GM06990 (cell line): ENCODE measurements at places on chromosomes 6 and 20.

GRCh38 chr20:1467082-1467354 is 369 bp upstream of the NSFL1C start:
- no peak for DNase-seq

GRCh38 chr6:88983532-88983931 is 20.1 kb upstream of the RNGTT start:
- no peak for DNase-seq

- DNase-seq: no peak
Measured at GRCh38 chr20:25544311-25544710, 41.0 kb downstream of the NINL start.

GRCh38 chr6:167294651-167295494 is 3.8 kb downstream of the UNC93A start:
- DNase-seq: no peak

DNA sequence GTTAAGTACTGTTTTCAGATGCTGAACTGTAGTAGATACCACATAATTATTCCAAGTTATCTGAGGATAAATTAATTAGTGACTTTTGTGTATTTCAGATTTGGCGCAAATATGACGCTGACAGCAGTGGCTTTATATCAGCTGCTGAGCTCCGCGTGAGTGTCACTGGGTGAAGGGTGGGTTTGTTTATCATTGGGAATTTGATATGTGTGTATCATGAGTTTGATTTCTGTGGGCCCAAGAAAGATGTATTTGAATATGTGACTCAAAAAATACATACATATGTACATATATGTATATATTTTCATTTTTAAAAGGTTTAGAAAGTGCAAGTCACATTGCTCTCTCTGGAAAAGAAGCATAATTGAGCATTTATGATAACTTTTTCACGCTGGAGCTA is 17.4 kb downstream of the SCGN start:
- no peak for DNase-seq

- DNase-seq: no peak
Measured at GRCh38 chr6:149846321-149846720, 17.8 kb downstream of the LRP11 start.

DNA sequence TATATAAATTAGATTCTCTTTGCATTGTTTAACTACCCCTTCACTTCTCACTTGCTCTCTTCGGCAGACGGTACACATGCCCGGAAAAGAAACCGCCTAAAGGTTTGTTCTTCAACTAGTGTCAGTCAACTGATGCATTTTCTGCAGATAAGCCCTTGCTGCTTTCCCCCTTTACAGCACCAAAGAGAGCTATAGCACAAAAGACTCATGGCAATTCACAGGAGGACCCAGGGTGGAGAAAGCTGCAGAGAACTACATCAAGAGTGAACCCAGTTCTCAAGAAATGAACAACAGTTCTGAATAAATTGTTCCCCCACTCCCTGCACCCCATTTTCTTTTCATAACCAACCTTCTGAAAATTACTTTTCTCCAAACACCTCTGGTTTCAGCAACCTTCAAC is 8.9 kb downstream of the CD164 start:
- DNase-seq: no peak

- peak; percentile 86 for DNase-seq
Measured at GRCh38 chr6:142944124-142945048, 590 bp downstream of the HIVEP2 start.

DNA sequence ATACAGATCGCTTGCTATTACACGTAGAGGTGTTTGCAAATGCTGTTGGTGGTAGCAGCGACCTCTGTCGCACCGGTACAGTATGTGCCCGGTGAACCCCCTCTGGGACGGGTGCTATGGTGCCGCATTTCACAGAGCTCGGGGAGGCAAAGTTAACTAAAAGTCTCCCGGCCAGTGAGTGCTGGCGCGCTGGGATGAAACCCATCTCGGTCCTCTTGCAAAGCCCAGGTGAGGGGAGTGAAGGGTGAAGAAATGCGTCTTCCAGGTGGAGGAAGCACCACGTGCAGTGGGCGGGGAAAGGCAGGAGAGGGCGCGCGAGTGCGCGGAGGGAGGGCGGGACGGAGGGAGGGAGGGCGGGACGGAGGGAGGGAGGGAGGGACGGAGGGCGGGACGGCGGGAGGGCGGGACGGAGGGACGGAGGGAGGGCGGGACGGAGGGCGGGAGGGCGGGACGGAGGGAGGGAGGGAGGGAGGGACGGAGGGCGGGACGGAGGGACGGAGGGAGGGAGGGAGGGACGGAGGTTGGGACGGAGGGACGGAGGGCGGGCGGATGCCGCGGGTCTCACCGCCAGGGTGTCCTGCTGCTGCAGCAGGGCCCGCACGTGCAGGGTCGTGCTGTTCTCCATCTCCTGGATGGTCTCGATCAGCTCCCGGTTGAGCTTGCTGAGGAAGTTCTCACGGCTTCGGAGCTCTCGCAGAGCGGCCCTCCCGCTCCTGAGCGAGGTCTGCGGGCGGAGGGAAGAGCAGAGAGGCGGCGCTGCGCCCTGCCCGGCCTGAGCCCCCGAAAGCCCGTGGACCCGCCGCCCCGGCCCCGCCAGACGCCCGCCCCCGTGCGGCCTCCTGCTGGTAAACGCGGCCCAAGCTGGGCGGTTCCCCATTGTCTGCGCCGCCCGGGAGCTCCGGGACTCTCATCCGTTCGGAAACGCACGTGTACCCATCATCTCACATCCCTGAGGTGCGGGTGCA is 11.7 kb downstream of the C20orf96 start:
- no peak for DNase-seq

DNA sequence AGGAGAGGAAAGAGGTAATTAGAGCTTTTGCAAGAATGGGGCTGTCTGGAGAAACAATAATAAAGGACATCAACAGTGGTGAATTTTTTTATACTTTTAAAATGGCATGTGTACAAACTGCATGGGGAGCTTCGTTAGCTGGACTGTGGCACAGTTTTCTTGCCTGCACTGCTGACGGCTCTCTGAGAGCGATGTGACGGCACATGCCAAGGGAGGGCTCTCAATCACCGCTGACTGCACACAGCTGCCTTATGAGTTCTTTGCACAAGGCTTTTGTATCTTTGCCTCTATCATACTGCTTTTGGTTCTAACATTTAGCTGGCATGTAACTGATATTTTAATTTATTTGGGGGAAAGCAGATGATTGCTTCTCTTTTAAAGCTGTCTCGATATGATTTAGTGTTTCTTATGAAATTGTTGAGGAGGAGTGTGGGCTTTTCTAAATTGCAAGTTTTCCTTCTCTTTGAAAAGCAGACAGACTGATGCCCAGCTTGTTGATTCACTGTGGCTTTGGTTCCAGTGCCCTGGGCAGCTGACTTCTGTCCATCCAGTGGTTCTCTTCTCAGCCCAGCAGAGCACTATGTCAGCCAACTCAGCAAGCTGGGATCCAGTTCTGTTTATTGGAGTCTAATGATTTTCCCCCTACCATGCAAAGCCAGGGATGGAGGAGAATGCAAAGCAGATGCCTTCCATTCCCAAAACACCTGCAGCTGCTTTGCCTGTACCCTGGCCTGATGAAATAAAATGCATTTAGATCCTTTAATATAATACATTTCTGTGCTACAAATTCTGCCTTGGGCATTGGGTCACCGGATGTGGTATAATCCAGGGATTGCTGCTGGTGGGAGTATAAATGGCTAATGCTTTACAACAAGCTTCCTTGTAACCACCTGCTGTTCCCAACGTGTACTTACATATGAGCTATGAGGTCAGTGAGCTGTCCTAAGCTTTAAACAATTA is 323.9 kb downstream of the ZFAND3 start:
- DNase-seq: no peak

- no peak for DNase-seq
Measured at GRCh38 chr6:70404658-70405057, 8.7 kb upstream of the FAM135A start.

DNA sequence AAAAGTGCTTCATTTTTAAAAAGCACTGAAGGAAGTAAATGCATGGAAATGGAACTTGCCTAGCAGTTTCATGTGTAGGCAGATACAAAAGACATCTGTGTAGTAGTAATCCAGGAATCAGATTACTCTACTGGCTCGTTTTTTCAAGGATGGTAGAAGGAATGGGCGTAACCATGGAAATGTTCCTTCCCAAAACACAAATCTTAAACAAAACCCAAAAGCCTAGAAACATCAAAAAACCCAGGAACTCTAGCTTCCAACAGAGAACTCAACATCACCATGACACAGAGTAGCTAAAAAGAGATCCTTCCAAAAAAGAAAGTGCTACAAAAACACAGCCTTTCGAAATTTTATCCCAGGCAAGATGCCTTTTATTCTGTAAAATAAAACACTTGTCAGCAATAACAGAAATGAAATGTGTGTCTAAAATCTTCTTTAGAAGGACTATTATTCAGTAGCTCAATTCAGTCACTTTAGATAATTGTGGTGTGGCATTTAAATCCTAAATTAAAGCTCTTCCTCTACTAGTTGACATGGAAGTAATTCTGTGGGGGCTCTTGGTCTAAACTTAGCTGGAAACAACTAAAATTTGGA is 81.7 kb downstream of the FAM217A start:
- no peak for DNase-seq

DNA sequence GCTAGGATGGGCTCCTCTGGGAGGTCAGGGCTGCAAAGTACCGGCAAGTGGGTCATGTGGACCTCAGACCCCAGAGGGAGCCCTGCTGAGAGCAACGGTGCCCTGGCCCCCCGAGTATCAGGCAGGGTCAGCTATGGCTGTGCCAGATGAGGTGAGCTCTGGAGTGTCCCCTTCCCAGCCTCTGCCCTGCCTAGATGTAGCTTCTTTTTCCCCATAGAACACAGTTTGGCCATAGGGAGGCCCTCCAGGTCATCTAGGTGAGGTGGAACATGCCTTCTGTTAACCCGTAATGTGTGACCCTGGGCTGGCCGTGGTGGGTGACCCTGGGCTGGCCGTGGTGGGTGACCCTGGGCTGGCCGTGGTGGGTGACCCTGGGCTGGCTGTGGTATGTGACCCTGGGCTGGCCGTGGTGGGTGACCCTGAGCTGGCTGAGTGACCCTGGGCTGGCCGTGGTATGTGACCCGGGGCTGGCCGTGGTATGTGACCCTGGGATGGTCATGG is 21.2 kb upstream of the PCMTD2 start:
- DNase-seq: no peak

DNA sequence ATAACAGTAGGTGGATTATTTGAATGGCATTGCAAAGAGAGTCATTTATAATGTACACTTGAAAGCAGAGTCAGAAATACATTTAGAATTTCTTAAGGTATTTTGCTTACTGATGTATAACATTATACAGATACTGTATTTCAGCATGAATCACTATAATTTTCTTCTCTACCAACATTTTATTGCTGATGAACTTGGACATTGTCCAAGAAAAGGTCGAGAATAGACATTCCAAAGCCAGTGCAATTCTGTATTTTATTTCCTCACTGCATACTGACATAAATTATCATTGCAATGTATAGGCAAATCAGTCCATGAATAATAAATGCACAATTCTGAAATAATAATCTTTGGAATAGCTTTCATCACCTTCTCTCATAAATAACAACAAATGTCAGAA is 1420.0 kb upstream of the EYS start:
- DNase-seq: no peak

DNA sequence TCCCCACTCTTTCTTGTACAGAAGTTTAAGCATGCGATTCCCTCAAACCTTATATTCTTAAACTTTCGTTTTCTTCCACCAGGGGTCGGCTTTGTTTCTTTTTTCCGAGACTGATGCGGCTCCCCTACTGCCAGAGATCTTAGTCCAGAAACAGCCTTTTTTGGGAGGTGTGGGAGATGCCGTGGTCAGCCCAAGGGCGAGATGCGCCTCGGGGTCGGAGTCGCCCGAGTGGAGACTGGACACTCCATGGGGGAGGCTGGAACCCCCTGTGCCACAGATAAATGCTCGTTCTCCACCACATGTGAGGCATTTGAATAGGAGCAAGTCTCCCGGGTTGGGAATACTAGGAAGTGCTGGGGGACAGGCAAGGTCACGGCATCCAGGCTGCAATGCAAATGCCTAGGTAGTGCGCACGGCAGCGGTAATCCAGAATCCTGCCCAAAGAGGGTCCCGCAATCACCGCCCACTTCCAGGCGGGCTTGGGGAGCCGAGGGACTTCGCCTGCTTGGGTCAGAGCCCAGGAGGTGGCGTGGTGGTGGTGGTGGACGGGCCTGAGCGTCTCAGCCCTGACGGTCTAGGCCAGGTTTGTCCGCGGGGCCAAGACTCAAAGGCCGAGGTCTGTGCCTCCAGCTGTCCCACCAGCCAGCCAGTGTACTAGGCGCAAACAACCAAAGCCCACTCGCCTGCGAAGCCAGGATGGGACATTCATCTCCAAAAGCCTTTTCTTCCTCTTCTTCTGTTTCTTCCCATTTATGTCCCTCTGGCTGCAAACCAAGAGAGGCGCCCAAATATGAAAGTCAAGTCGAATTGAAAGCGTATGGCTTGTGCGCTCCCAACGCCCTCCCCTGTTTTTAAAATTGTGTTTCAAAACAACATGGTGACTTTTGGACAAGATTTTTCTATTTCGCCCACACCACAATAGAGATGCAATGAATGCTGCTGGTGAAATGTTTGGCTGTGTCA is 39.3 kb upstream of the OSTM1 start:
- peak; percentile 24 for DNase-seq

DNA sequence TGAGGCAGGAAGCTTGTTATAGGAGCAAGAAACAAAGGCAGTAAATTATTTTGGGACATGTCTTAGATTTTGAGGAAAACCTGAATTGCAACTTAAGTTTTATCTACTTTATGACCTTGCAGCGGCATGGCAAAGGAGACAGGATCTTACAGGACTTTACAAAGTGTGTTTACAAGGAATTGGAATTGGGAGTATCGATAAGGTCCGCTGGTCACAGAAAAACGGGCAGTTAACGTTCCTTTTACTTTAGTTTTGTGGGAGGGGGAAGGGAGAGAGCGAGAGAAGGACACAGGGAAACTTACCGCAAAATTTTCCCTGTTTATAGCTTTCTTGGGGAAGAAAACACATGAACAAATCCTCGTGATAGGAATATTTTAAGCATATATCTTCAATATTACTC is 1607.2 kb downstream of the GRIK2 start:
- no peak for DNase-seq

DNA sequence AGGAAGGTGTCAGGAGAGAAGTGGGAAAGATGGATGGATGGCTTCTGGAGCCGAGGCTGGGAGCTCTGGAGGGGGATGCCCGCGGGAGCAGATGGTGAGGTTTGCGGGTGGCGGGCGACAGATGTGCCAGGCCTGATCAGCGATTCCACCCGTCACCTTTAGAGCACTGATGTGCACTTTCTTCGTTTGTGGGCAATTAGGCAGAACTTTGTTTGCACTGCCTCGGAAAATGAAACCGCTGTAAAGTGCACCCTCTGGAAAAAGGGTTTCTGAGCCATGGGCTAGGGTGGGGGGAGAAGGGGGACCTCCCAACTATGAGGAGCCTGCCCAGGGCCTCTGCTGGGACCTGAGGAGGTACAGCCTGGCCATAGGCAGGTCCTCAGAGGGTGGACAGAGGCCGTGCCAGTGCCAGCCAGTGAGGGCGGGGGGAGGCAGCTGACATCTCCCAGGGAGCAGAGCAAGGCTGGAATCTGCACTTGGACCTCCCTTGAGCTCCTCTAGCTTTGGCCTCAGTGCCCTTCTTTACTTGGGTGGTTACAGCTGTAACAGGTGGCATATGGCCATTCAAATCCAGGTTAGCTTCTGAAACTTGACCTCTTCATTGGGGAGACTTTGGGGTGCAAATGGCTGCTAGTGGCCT is 58.7 kb downstream of the CD40 start:
- DNase-seq: no peak
